ENCODE measurements at places on chromosomes 16 and 17. TPM values are rescaled to one million over a fixed set of nuclear protein-coding genes. Genes with fewer than 3 reads are reported as not detected.

Gene CA4
- total RNA-seq, result 14.1 TPM

Gene FBXO39
- not detected for total RNA-seq

Gene CNTNAP1
- total RNA-seq, result 15.1 TPM

Gene TBX6
- 0.39 TPM for total RNA-seq

Gene CD19
- total RNA-seq, result not detected

Gene TERB1
- not detected for total RNA-seq

Gene SLC6A4
- not detected for total RNA-seq

DNA sequence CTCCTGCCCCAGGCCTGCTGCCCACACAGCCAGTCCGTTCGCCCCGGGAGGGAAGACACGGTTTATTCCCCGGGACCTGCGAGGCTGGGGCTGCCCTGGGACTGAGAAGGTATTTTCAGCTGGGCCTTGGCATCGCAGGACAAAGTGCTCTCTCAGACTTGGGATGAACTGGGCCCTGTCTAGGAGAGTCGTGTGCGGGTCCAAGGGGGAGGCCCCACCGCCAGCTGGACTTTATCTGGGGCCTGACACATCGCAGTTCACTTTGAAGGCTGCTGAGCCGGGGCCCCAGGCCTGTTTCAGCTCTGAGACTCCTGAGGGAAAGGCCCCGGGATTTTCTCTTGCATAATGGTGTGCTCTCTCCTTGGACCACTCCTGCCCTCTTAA lies 6.8 kb downstream of the CRISPLD2 start:
- H3K4me3 ChIP-seq, result no peak overlapping the region
- peaks cover 27% of the 10 kb centered on the region for H3K27me3 ChIP-seq
- no peak overlapping the region for H3K27ac ChIP-seq
- DNase-seq, result no peak
- no peaks in the 10 kb centered on the region for H3K36me3 ChIP-seq

GRCh38 chr16:73778887-73779286 lies 517.7 kb upstream of the PSMD7 start:
- H3K4me1 ChIP-seq, result no peaks in the 10 kb centered on the region
- no peaks in the 10 kb centered on the region for H3K36me3 ChIP-seq
- no peaks in the 10 kb centered on the region for H3K27me3 ChIP-seq
- H3K27ac ChIP-seq, result no peak overlapping the region
- H3K4me3 ChIP-seq, result no peak overlapping the region

- no peak for DNase-seq
- no peak overlapping the region for H3K27ac ChIP-seq
- H3K27me3 ChIP-seq, result no peaks in the 10 kb centered on the region
- H3K4me1 ChIP-seq, result peaks cover 47% of the 10 kb centered on the region
- H3K36me3 ChIP-seq, result no peaks in the 10 kb centered on the region
Observed at GRCh38 chr16:11583889-11584565, 2.7 kb downstream of the LITAF start.

GRCh38 chr16:4830408-4830807 lies 16.7 kb downstream of the GLYR1 start:
- no peak for DNase-seq
- no peak overlapping the region for H3K4me3 ChIP-seq
- no peak overlapping the region for H3K27ac ChIP-seq
- peaks cover under 1% of the 10 kb centered on the region for H3K4me1 ChIP-seq

GRCh38 chr16:67942200-67942509 lies 1.8 kb downstream of the LCAT start:
- no peak overlapping the region for H3K4me3 ChIP-seq
- peak; percentile 73 for DNase-seq
- H3K4me1 ChIP-seq, result peaks cover 17% of the 10 kb centered on the region

DNA sequence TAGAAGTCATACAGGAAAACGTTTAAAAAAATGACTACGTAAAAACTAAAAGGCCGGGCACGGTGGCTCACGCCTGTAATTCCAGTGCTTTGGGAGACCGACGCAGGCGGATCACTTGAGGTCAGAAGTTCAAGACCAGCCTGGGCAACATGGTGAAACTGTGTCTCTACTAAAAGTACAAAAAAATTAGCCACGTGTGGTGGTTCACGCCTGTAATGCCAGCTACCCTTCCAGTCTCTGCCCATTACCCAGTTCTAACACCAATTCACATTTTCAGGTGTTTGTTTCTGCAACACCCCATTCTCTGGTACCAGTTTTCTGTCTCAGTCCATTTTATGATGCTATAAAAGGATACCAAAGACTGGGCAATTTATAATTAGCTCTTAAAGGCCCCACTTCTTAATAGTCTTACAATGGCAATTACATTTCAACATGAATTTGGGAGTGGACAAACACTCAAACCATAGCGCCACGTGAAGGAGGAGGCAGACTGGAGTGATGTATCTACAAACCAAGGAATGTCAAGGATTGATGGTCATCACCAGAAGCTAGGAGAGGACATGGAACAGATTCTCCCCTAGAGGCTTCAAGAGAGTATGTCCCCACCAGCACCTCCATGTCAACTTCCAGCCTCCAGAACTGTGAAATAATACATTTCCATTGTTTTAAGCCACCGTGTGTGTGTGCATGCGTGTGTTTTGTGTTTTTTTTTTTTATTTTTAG lies 791 bp upstream of the C17orf75 start:
- no peak overlapping the region for H3K27ac ChIP-seq
- peak overlapping the region; percentile 73 for H3K4me3 ChIP-seq
- H3K36me3 ChIP-seq, result no peaks in the 10 kb centered on the region
- no peaks in the 10 kb centered on the region for H3K27me3 ChIP-seq

DNA sequence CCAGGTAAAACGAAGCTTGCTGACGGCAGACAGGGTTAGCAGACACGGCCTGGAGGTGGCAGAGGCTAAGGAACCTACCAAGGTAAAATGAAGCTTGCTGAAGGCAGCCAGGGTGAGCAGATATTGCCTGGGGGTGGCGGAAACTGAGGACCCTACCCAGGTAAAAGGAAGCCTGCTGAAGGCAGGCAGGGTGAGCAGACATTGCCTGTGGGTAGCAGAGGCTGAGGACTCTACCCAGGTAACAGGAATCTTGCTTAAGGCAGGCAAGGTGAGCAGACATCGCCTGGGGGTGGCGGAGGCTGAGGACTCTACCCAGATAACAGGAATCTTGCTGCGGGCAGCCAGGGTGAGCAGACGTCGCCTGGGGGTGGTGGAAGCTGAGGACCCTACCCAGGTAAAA lies 2.6 kb upstream of the GCGR start:
- H3K4me3 ChIP-seq, result no peak overlapping the region
- no peaks in the 10 kb centered on the region for H3K36me3 ChIP-seq
- peaks cover 72% of the 10 kb centered on the region for H3K27me3 ChIP-seq
- H3K4me1 ChIP-seq, result peaks cover 12% of the 10 kb centered on the region
- no peak overlapping the region for H3K27ac ChIP-seq

GRCh38 chr17:80424878-80425765 lies 10.2 kb downstream of the ENDOV start:
- no peak overlapping the region for H3K27ac ChIP-seq
- H3K27me3 ChIP-seq, result no peaks in the 10 kb centered on the region
- H3K4me3 ChIP-seq, result no peak overlapping the region
- H3K36me3 ChIP-seq, result no peaks in the 10 kb centered on the region
- DNase-seq, result peak; percentile 37
- peaks cover 13% of the 10 kb centered on the region for H3K4me1 ChIP-seq

DNA sequence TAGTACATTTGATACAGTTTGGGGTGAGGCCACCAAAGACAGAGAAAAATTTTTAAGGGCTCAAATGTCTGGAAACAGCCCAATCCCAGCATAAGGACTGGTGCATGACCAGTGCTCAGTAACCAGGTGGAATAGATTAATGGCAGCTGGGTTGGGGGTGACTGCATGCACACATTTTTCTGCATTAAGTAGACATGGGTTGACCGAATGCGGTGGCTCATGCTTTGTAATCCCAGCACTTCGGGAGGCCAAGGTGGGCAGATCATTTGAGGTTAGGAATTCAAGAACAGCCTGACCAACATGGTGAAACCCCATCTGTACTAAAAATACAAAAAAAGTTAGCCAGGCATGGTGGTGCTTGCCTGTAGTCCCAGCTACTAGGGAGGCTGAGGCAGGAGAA lies 121.1 kb upstream of the HSBP1 start:
- H3K27ac ChIP-seq, result no peak overlapping the region
- H3K4me3 ChIP-seq, result no peak overlapping the region
- no peak for DNase-seq
- H3K27me3 ChIP-seq, result no peaks in the 10 kb centered on the region
- no peaks in the 10 kb centered on the region for H3K36me3 ChIP-seq
- H3K4me1 ChIP-seq, result peaks cover 6% of the 10 kb centered on the region

DNA sequence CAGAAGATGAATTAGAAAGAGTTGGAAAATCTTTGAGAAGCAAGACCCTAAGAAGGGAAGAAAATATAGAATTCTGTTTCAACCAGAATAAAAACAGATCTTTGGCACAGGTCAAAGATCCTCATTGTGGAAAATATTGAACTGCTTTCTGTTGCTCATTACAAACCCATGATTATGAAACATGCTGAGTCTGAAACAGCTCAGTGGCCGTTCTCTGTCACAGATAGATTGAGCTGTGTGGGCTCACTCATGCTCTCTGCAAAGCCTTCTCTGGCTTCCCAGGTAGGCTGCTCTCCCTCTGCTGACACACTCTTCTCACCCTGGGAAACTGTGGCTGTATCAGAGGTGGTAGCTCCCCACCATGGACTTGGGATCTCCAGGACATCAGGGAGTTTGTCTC lies 3.4 kb upstream of the KRT38 start:
- no peaks in the 10 kb centered on the region for H3K36me3 ChIP-seq
- DNase-seq, result no peak
- H3K4me1 ChIP-seq, result no peaks in the 10 kb centered on the region
- no peak overlapping the region for H3K4me3 ChIP-seq

GRCh38 chr16:4372578-4373355 lies 1.1 kb downstream of the VASN start:
- H3K36me3 ChIP-seq, result no peaks in the 10 kb centered on the region
- H3K4me3 ChIP-seq, result peak overlapping the region; percentile 65
- H3K27me3 ChIP-seq, result peaks cover 5% of the 10 kb centered on the region
- peaks cover 45% of the 10 kb centered on the region for H3K4me1 ChIP-seq
- peak; percentile 47 for DNase-seq
- no peak overlapping the region for H3K27ac ChIP-seq

GRCh38 chr17:77700165-77700881 lies 258.2 kb upstream of the TNRC6C start:
- no peak overlapping the region for H3K4me3 ChIP-seq
- H3K36me3 ChIP-seq, result no peaks in the 10 kb centered on the region
- no peak overlapping the region for H3K27ac ChIP-seq
- H3K27me3 ChIP-seq, result peaks cover 27% of the 10 kb centered on the region
- DNase-seq, result no peak

DNA sequence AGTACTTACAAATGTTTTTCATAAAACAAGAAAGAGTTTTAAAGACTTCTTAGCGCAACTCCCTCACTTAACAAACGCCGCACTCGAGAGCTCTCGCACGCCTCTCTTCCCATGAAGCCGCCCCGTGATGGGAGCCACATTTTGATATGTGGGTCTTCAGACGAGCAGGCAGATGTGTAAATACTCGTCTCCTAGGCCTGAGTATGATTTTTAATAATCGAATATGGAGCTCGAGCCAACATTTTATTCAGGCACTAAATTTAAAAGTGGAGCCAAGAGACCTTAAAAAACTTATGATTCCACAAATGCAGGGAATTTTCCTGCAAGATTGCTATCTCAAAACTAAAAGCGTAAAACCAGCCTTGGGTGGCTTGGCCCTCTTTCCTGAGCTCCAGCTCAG lies 55.4 kb downstream of the IRX6 start:
- no peak overlapping the region for H3K4me3 ChIP-seq
- no peaks in the 10 kb centered on the region for H3K27me3 ChIP-seq
- no peak for DNase-seq
- no peak overlapping the region for H3K27ac ChIP-seq
- no peaks in the 10 kb centered on the region for H3K4me1 ChIP-seq

DNA sequence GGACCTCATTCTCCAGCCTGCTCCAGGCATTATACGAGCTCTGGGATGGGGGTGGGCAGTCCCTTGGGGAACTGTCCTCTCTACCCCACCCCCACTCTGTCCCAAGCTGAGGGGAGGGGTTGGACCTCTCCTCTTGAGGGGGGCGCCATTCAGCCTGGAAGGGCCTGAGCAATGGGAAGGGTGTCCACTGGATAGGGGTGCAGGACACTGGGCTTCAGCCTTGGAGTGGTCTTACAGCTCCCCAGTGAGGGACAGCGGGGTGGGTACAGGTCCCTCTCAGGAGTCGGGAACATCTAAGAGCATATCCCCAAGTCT lies 9.5 kb upstream of the CBX8 start:
- no peaks in the 10 kb centered on the region for H3K36me3 ChIP-seq
- H3K27me3 ChIP-seq, result peaks cover 99% of the 10 kb centered on the region
- no peak overlapping the region for H3K4me3 ChIP-seq
- DNase-seq, result peak; percentile 38
- H3K27ac ChIP-seq, result no peak overlapping the region

DNA sequence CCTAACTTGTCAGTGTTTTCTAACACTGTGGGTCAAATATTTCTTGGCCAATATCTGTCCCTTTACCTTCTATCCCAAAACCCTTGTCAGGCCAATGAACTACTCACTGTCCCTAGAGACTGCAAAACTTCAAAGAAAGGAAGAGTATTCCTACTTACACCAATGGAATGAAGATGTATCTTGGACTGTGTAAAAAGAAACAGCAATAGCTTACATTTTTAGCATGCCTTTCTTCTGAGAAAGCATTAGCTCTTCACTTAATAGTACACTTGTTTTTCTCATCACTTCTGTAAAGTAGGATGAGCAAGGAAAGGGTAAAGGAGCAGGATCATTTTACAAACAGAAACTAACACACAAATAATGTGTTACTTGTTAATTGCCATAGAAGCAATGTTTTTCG lies 73.9 kb downstream of the STH start:
- H3K27ac ChIP-seq, result peak overlapping the region; percentile 86
- H3K36me3 ChIP-seq, result peaks cover 4% of the 10 kb centered on the region
- H3K27me3 ChIP-seq, result no peaks in the 10 kb centered on the region
- H3K4me3 ChIP-seq, result no peak overlapping the region
- no peak for DNase-seq

GRCh38 chr17:35879773-35880654 lies at the start of gene CCL5:
Gene CCL5, minus strand, starts transcription at chr17:35880360.
- DNase-seq, result no peak
- H3K4me1 ChIP-seq, result no peaks in the 10 kb centered on the region

DNA sequence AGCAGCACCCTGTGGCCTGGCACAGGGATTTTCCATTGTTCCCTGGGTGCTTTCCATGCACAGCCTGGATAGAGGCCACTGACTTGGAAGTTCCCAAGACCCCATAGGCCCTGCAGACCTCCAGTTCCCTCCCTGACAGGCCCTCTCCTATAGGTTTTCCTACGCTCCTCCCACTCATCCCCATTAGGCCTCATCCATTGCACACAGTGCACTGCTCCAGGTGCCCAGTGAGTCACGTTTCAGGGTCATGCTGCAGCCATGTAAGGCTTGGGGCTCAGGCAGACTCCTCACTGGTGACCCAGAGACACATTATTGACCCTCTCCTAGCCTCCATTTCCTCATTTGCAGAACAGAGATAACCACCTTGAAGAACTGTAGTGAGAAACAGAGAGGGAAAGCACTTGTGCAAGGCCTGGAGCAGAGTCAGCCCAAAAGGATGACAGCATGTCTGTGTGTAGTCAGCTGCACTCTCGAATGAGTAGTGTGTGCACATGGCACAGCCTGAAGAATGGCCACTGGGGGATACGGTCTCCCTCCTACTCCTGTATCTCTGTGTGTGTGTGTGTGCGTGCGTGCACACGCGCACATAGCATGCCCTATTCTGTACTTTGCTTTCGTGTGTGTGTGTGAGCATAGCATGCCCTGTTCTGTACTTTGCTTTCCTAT lies 26.8 kb downstream of the DRC3 start:
- no peaks in the 10 kb centered on the region for H3K4me1 ChIP-seq
- no peak overlapping the region for H3K27ac ChIP-seq
- DNase-seq, result no peak
- H3K4me3 ChIP-seq, result no peak overlapping the region
- H3K36me3 ChIP-seq, result no peaks in the 10 kb centered on the region

Measured in neural progenitor cell (in vitro differentiated cells).